ENCODE measurements at places on chromosomes 16 and 17.

- DNase-seq = no peak
Measured at GRCh38 chr17:32019228-32019627, 12.0 kb downstream of the LRRC37B start.

DNA sequence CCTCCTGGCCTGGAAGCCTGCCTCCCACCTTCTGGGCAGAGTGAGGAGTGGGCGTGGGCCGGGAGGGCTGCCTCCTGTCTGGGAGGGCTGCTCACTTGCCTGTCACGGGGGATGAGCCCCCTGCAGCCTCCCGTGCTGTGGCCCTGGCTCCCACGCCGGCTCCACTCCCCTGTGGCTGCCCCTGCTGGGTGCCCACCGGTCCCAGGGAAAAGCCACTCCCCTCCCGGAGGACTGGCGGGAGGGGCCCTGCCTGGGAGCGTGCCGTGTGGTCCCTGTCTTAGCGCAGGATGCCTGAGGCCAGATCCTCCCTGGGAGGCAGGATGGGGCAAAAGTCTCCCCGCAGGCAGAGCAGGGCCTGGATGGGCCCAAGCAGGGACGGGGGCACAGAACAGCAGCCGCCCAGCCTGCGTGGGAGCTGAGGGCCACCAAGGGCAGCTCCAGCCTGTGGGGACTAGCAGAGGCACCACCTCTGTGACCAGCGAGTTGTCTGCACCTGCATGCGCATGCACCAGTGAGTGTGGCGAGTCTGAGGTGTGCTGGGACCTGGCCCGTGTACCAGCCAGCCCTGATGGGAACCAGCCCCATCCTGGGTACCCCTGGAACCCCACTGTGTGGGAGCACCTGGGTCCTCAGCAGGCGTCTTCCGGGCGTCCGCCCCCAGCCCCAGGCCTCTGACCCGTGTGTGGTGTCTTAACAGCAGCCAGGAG lies 339.9 kb downstream of the SEC14L1 start:
- no peak for DNase-seq

- peak; percentile 85 for DNase-seq
Measured at GRCh38 chr17:81419319-81419885, 24.1 kb downstream of the BAHCC1 start.

GRCh38 chr16:4371357-4372000 lies at the start of gene VASN:
TSS of gene VASN (plus strand) at chr16:4371848. CDS start at chr16:4380878, 9,030 bp downstream.
- DNase-seq = peak; percentile 76

- no peak for DNase-seq
Measured at GRCh38 chr16:15963307-15963910, 14.0 kb downstream of the ABCC1 start.

DNA sequence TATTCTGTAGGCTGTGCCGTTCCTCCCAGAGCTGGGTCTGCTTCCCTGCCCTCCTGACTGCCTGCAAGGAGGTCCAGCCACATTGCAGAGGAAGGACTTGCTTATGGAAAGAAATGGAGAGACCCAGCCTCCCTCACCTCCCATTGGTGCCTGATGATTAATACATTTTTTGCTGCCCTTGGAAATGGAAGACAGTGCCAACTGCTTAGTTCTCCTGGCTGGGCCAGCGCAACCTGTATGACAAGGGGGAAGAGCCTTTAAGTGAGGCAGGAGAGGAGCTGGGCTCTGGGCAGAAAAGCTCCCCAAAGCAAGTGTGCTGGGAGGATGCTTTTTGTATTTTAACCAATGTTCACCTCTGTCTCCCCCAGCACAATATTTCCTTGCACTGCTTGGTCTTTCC lies 238.5 kb downstream of the SOX9 start:
- no peak for DNase-seq

GRCh38 chr17:63988741-63989621 lies 9.2 kb upstream of the PRR29 start:
- no peak for DNase-seq

DNA sequence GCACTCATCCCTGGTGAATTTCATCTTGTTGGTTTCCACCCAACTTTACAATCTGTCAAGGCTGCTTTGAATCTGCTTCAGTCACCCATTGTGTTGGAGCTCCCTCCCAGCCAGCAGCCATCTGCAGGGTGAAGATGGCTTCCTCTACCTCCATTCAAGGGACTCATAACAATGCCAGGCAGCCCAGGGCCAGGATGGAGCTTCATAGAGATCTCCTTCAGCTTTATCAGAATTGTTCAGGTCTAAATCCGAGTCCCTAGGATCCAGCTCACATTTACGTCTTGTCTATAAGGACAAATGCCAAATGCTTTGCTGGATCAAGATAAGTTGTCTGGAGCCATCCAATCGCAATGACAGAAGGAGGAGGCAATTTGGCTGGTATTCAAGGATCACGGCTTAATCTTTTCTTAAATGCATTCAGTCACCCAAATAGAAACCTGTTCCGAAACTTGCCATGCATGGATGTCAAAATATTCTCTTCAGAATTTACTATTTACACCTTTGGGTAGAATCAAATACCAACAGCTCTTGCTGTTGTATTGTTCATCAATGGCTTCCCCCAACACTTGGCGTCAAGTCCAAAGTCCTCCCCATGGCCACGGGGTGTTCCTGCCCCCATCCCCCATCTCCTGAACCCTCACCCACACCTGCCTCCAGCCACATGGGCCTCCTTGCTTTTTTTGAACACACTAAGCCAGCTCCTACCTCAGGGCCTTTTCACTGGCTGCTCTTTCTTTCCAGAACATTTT lies 3.8 kb upstream of the FAM171A2 start:
- no peak for DNase-seq

DNA sequence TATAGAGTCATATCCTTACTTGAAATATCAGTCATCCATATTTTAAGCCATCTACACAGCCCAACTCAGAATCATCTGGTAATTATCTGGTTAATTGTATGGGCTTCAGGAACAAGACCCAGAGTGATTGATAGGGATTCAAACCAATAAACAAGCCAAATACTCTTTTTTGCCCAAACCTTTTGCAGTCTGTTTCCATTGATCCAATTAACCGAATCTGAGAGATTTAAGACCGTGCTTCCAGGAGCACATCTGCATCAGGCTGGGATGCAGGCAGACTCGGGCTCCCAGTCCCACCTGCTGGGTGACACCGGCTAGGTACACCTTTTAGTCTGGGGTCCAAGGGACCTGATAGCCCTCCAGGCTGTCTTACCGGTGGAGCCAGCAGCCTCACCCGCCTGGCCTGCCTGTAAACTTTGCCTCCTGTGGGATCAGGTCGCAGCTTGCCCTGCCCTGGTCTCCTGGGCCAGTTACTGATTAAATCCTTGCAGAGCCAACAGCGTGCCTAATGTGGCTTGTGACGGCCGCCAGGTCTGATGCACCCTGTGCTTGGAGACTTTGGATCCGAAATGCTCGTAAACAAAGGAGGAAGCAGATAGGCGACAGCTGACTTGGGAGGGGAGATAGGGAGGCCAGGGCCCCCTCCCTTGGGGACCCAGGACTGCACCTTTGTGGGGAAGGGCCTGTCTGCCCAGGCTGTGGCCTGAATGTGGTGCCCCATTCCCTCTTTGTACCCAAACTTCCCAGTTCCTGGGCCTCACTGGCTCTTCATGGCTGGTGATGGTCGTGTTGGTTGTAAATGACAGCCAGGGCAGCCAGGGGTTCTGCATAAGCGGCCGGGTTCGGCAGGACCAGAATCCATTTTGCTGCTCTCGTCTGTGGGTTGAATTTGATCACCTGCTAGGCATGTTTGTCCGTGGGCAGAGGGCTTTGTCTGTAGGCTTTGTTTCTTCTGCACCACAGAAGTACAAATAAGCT lies 3.8 kb downstream of the CMIP start:
- DNase-seq = no peak

DNA sequence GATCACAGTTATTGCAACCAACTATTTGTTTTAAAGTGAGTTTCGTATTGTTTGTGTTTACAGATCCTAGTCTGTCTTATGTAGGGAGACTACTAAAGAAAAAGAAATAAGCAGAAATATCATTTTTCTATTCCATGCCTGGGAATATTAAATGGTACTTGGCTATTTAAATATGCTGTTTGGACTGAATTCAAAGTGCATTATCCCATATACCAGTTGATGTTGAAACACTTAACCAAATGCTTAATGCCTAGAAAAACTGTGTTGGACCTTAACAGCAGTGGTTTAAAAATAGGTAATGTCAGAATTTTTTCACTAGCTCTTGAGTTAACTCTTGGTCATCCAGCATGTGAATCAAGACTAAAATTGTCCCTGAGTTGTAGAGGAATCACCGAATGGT lies 37.5 kb upstream of the TOM1L1 start:
- DNase-seq = no peak

GRCh38 chr16:85328676-85329058 lies 216.4 kb upstream of the CIBAR2 start:
- no peak for DNase-seq

DNA sequence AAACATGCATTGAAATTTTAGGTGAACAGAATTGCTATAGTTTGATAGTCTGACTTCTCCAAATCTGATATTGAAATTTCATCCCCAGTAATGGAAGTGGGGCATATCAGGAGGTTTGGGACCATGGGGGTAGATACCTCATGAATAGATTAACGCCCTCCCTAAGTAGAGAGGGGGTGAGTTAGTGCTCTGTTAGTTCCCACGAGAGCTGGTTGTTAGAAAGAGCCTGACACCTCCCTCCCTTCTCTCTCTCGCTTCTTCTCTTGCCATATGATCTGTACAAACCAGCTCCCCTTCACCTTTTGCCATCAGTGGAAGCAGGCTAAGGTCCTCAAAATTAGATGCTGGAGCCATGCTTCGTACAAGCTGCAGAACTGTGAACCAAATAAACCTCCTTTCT lies 78.8 kb downstream of the BRIP1 start:
- no peak for DNase-seq

DNA sequence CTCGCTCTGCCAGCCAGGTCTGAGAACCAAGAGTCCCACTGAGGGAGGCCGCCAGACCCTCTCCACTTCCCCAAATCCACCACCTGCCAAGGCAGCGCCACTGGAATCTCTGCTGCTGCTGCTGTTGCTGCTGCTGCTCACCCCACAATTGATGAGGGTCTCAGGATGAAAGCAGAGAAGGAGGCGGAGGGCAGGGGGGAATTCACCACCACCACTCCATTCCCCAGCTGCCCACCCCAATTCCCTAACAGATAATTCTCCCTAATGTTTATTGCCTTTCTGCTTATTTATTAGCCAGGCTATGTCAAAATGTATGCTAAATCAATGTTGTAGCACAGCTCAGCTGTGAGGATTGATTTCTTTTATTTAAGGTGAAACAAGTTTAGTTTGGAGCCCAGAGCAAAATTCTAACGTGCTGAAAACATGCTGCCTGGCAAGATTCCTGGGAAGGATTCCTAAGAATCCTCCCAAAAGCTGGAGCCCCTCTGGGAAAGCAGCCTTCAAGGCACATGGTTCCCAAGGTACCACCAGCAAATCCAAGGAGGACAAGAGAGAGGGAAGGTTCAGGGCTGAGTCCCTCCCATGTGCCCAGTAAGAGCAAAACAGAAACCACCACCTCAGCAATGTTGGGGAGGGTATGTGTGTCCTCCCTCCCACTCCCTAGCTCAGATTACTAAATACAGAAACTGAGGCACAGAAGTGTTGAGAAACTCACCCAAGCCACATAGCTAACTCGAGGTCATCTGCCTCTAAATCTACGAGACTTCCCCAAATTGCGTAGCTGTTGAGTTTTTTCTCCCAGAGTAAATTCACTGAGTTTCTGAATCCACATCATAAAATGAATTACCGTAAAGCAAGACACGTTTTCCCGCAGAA lies 12.2 kb upstream of the CDH5 start:
- no peak for DNase-seq

DNA sequence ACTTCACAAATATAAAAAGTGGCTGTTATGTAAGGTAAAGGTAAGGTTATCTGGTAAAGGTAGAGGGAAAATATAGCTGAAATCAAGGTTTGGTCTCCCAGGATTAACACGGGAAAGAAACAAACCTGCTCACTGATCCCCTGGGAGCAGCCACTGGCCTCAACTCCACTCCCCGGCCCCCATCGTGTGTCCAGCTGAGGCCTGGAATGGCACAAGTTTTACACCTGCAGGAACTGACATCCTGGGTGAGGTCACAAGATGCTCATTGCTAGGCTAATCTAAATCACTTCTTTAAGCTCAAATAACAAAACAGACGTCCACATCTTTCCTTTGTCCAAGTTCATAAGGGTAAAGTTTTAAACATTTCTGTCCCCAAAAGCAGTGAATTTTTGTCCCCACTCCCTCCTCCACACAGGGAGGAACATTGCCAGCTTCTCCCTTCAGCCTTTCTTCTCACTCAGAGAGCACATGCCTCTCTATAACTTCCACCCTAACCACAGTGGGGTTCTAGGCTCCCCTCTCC lies 46.3 kb downstream of the ERN1 start:
- DNase-seq = no peak

DNA sequence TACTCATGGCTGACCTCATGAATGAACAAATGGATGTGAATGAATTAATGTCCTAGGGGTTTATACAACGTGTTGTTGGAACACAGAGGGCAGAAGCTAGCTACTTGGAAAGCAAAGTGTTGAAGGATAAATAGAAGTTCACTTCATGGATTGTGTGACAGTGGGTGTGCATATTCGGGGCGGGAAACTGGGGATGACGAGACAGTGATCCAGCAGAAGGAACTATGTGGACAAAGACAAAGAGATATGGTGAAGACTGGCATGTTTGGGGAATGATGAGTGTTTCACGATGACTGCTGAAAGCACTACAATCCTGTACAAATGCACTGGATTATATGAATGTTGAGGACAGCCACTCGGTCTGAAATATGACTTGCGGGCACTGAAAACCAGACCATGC lies 250.5 kb upstream of the C16orf82 start:
- DNase-seq = no peak

DNA sequence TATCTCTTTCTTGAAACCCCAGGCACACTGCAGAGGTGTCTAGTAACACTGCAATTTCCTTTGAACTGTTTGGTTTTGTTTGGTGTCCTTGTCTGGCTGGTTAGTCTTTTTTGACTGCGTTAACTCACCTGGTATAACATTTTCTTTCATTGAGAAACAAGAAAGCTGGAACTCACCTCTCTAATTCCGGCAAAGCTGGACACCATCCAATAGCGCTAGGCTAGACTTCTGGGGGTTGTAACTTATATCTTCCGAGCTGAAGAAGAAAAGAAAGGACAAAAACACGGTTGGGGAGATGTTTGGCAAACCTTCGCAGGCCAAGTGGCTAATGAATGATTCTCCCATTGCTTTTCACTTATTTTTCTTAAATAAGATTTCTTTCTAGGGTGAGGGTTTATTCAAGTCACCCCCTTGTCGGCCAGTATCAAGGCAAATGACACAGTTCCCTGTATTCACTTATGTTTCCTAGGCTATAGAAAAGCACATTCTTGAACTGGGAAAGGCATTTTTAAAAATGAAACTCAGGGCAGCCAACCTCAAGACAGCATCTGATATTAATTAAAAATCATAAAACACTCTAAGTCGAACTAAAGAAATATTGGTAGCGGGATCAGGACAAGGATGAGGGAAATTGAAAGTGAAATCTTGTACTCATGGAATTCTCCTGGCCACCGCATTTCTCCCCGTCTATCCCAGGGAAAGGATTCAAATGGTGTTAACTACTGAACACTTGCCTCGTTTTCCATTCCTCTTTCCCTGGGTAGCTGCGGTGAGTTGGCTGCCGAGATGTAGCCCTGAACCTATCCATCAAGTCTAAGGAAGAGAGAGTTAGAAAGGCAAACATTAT lies 95.9 kb upstream of the ZFHX3 start:
- no peak for DNase-seq
